Inflammatory macrophage treated with lipopolysaccharide for 4 hours (primary cell): ENCODE measurements at places on chromosomes 16 and 17.

- DNase-seq: no peak
Measured at GRCh38 chr16:54385141-54385540, 98.6 kb upstream of the IRX3 start.

GRCh38 chr16:106623-107324 lies 28.7 kb downstream of the MPG start:
- DNase-seq: peak; percentile 67

GRCh38 chr17:66789093-66789492 lies 45.8 kb upstream of the CACNG5 start:
- DNase-seq: no peak

GRCh38 chr17:75033346-75034235 lies 13.2 kb downstream of the ATP5PD start:
- DNase-seq: peak; percentile 84

GRCh38 chr17:51676691-51677487 lies 416.5 kb downstream of the UTP18 start:
- DNase-seq: no peak

- no peak for DNase-seq
Measured at GRCh38 chr16:65846210-65846602, 520.3 kb upstream of the CDH5 start.

GRCh38 chr16:79305074-79305473 lies 295.5 kb downstream of the MAF start:
- no peak for DNase-seq

DNA sequence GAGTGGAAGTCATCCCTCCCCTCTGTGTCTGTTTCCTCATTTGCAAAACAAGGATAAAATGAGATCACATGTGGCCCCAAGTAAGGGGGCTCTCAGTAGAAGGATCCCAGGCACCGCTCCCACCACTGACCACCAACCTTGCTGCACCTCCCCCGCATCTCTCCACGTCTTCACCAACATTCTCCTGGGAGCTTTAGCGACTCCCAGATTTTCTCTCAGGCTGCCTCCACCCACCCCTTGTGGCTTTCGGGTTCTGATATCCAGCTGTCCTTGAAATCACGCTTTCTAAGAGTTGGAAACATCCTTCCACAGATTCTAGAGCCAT lies 16.4 kb upstream of the NTN1 start:
- DNase-seq: no peak

DNA sequence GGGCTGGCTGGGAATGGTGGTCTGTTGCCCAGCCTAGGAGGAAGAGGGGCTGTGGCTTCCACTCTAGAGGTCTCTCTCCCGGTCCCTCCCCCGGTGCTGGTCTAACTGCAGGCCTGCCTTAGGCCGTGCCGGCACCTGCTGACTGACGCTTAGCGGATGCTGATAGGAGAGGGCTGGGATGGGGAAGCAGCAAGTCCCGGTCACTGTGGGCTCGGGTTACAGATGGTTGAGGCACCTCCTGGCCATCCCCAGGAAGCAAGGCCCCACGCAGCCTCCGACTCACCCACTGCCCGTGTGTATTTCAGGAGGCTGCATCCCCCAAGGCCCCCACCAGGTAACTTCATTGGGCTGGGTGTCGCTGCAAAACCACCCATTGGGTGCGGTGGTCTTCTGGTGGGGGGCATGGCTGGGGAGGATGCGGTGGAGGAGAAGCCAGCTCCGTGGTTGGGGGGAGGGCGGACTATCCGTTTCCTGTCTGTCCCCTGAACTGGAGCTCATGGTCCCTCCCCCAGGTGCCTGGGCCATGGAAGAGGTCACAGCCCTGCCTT lies 278.9 kb downstream of the SEC14L1 start:
- DNase-seq: no peak

GRCh38 chr17:46025060-46025459 lies 26.0 kb downstream of the STH start:
- no peak for DNase-seq

GRCh38 chr16:65665586-65665985 lies 543.7 kb upstream of the CDH11 start:
- no peak for DNase-seq

GRCh38 chr17:72430611-72431432 lies 310.0 kb downstream of the SOX9 start:
- no peak for DNase-seq

DNA sequence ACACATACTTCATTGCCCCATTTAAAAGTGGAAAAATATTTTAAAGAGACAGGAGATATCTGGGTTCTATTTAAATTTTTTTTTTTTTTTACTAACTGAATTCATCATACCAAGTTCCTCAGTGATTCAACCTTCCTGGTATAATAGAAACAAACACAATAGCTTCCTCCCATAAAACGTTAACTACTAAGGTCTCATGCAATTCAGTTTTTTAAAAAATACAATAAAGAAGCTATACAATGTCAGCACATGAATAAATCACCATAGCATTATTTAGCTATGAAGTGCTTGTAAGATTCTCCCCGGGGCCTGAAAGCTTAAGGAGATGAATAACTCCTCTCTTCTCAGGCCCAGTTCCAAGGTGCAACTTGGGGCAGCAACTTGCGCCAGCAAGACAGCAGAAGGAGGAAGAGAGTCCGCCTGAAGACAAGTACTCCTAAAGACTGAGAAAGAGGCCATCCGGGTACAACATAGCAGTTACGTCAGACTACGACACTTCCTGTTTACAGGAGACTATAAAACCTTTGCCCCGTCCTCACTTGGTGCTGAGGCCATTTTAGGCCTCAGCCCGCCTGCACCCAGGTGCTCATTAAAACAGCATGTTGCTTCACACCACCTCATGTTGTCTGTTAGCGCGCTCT lies 81.5 kb downstream of the MYO1D start:
- DNase-seq: no peak

DNA sequence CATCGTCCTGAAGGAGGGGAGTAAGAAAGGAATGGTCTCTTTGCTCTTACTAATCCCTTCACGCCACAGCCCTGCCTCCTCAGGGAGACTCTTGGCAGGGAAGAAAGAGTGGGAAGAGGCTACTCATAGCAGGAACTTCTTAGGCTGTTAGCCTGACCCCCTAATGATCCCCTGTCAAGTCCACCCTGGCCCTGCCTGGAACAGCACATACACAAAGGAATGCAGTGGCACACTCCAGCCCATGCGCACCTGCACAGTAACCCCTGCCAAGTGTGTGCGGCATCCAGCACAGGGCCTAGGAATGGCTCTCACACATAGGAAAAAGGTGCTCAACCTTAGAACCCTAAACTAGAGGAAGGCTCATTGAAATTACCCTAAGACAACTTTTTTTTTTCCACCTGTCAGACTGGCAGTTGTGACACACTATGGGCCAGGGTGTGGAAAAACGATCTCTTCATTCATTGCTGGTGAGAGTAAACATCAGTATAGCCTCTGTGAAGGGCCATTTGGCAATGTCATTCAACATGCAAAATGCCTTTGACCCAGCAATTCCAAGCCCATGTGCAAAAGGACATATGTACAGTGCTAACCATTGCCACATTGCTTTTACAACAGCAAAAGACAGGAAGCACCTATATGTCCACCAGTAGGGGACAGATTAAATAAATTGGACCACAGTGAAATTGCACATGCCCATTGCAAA lies 50.1 kb downstream of the PIMREG start:
- DNase-seq: no peak

- peak; percentile 20 for DNase-seq
Measured at GRCh38 chr16:88448461-88449266, 4.4 kb upstream of the ZFPM1 start.

- DNase-seq: no peak
Measured at GRCh38 chr16:57532266-57532625, 4.1 kb downstream of the CCDC102A start.

- DNase-seq: no peak
Measured at GRCh38 chr16:84003038-84003437, 35.0 kb downstream of the NECAB2 start.

DNA sequence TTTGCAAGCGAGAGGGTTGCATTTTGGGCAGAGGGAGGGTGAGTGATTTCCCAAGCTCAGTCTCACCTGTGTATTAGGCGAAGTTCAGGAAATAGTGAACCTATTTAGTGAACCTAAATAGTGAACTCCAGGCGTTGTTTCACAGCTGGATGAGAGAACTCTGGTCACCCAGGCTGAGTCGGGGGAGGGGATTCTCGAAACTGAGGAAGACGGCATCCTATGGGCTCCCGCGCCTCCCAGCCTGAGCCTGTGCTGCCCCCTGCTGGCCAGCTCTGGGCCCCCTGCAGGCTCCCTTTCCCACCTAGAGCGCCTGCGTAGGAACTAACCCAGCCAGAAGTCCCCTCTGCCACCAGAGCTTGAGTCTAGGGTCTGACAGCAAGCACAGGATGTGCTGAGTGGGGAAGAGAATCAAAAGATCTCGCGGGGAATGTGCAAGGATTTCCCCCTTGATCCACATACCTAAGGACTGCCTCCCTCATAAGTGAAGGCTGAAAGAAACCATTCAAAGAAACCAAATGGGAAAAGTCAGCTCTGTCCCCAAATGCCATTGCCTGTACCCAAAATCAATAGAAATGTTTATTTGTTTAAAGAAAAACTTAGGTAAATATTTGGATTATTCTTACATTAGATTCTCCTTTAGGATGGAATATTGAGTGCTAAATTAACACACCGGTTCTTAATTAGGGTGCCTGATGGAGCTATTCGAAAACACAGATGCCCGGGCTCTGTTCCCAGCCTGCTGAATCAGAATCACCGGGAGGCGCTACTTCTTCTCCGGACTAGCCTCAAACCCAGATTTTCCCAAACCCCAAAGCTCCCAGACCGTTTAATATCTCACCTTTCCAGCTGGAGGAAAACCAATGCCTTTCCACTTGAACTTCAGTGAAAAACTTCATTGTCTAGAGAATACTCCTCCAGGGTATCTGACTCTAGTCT lies 14.8 kb upstream of the MARVELD3 start:
- DNase-seq: peak; percentile 48

- peak; percentile 73 for DNase-seq
Measured at GRCh38 chr17:44203731-44204440, 4.2 kb upstream of the ATXN7L3 start.

GRCh38 chr16:86775511-86775921 lies 197.2 kb downstream of the FOXL1 start:
- no peak for DNase-seq

GRCh38 chr17:70271200-70271599 lies 101.9 kb downstream of the KCNJ2 start:
- DNase-seq: no peak

DNA sequence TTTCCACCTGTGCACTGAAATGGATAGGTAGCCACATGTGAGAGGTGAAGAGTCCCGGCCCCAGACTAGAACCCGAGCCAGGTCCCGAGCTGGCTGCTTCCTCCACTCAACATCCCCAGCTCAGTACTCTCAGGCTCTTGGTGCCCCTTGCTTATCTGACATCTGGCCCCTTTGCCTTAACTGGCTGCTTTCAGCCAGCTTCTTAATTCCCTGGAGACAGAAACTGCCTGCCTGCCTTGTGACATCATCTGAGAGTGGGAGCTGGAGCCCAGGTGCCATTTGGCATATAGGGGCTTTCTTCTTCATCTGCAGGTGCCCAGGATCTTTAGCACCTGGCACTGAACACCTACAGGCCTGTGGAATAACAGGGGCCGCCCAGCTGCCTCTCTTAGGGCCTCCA lies 8.9 kb downstream of the CHAD start:
- DNase-seq: no peak

GRCh38 chr16:2586241-2586640 lies 48.4 kb downstream of the PDPK1 start:
- no peak for DNase-seq

DNA sequence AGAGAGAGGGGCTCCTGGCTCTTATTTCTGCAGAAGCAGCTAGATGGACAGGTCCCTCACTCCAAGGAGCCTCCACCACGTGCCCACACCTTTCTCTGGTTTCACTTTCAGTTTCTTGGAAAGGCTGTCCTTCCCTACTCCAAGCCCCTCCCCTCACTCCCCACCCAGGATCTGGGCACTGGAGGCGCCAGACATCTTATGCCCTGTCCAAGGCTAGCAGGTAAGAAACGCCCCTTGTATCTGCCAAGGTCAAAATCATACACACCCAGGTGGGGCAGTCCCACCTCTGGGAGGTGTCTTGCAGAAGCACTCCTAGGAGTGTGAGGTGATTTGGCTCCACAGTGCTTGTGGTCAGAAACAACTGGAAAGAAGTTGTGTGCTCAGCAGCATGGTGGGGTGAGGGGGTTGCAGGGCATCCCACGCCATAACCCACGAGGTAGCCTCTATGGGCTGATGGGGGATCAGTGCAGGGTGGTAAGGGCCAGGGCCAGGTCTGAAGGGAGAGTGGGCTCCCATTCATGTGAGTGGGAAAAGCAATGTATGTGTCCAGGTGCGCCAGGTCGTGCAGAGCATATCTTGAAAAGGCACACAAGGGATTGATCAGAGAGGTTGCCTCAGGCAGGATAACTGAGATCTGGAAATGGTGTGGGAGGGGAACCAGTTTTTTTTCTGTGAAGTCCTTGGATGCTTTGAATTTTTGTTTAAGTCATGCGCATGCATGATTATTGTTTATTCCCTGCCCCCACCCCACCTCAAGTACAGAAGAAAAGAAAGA lies 31.8 kb upstream of the PRM1 start:
- peak; percentile 63 for DNase-seq

- DNase-seq: no peak
Measured at GRCh38 chr17:64634218-64634617, 27.9 kb downstream of the SMURF2 start.

- DNase-seq: no peak
Measured at GRCh38 chr16:53612003-53612402, 91.7 kb downstream of the RPGRIP1L start.

DNA sequence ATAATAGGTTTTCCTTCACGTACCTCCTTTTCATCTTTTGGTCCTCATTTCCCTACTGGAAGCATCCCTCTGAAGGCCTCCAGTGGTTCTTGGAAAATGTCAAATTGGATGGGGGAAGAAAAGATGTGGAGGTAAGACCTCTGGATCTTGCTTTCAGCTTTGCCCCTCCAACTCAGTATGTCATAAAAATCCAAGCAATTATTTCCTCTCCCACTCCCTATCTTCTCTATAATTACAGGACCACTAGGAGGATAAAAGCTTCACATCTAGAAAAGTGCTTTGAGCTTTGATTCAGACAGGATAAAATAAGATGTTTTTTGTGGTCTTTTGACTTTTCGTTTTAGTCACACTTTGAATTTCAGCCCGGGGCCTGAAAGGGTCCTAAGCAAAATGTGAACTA lies 1.7 kb downstream of the TTLL6 start:
- DNase-seq: no peak

DNA sequence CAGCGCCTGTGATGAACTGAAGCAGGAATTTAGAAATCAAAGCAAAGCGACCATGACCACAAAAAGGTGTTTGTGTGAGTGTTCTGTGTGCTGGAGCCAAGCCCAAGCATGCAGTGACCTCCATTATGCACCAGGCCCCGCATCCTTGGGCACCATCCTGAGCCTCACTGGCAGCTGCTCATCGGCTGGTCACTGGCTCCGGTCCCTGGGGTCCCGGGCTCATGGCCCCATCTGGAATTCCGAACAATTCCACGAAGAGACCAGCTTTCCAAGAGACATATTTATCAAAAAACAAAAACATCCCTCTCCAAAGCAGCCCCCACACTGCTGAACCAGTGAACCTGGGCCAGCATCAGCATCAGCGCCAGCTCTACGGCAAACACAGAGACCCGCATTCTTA lies 15.2 kb upstream of the ZNF469 start:
- no peak for DNase-seq

GRCh38 chr16:14155572-14156190 lies 84.6 kb downstream of the MRTFB start:
- DNase-seq: no peak
